ENCODE measurements at places on chromosomes 4 and X.

GRCh38 chr4:119664168-119664907, 35.7 kb upstream of the PDE5A start:
- no peak for DNase-seq

DNA sequence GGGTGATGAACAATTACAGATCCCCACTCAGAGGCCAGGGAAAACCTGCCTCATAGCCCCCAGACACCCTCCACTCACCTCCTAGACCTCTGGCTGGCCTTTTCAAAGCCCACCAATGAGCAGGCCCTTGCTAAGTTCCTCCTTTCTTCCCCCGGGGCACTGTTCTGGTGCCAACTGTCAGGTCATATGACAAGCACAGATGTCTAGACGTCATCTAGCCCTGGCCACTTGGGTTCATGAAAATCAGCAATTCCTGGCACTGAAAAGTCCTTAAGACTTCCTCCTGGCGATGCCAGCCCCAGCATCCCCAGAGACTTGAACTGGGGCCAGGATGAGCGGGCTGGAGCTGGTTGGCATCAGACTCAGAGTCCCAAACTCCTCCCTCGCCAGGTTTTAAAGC, 115.6 kb upstream of the NALF2 start:
- DNase-seq, result no peak

GRCh38 chr4:82753725-82754410, 44.7 kb downstream of the SCD5 start:
- DNase-seq, result no peak

DNA sequence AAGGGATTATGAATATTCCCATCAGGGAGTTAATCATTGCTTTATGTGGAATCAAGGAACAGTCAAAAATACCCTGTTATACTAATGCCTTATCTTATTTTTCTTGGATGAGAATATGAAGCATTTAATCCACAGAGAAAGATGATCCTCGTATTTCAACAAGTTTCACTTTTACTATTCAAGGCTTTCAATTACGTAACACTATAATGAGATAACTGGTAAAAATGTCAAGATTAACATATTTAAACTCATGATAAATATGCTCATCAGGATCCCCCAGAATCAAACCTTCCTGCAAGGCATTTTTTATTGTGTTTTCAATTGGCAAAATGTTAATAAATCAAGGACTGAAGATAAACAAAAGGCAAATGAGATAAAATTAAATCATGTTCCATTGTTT, 5.1 kb downstream of the ZXDA start:
- DNase-seq, result no peak

- DNase-seq, result no peak
These were observed 29.5 kb downstream of the EGFL6 start for GRCh38 chrX:13598877-13599276.

DNA sequence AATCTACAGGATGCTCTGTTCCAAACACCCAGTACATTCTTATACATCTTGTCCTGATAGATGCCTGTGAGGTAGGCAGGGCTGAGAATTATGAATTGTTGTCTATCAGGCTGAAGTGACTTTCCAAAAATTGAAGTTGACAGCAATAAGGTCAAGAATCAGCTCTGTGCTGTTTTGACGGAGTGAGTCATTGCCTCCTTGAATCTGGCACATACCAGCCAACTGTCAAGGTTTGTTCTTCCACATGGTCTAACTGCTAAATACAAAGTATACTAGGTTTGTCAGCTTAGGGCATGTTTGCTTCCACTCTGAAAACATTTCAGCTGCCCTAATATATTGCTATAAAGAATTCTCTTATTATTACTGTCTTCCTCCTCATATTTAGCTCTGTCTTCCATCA, 32.3 kb downstream of the SH3RF1 start:
- no peak for DNase-seq

GRCh38 chr4:141914746-141915145, 278.4 kb downstream of the IL15 start:
- DNase-seq, result no peak

DNA sequence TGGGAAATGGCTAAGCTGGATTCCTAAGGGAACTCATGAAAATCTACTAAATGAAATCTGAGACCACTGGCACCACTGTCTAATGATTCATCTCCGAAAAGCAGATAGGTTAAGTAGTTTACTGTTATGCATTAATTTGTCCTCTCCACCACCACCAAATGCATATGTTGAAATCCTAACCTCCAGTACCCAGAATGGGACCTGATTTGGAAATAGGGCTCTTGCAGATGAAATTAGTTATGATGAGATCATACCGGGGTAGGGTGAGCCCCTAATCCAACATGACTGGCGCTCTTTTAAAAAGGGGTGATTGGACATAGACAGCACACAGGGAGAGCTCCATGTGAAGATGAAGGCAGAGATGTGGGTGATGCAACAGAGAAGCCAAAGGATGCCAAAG, 124.9 kb upstream of the GUCY1A1 start:
- DNase-seq, result no peak

DNA sequence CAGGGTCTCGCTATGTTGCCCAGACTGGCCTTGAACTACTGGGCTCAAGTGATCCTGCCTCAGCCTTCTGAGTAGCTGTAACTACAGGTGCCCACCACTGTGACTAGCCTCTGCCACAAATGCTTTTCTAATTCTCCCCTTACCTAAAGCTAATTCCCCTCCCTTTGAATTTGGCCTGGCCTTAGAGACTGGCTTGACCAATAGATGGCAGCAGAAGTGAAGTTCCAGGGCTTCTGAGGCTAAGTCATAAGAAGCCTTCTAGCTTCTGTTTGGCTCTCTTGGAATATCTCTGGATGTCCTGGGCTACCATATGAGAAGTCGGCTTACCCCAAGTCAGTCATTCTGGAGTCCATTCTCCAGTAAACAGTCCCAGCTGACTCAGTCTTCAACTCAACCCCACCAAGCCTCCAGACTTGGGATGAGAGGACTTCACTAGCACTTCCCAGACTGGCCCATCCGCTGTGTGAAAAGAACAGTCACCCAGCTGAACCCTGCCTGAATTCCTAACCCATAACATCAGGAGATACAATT, 61.0 kb downstream of the HPRT1 start:
- DNase-seq, result peak; percentile 76

DNA sequence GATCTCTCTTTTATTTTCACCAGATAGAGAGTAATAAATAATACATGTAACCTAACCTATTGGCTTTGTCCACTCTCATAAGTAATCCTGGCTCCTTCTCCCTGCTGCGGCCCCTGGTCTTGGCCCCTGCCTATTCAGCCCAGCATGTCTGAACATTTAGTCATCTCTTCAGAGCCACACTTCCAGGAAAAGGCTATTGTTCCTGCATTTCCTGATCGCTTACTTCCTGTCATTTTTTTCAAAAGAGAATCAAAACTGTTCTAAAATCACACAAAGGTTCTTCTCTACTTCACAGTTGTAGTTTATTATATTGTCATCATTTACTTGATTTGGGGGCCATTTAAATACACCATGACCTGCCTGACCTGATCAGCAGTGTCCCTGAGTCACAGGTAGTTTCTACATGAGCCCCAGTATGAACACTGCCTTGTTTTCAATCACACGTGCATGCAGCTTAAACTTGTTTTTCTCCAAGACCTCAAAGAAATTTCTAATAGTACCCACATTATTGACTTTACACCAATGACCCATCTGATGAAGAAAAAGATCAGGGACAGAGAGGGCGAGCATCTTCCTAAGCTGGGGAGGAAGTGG, 47.4 kb upstream of the KDR start:
- DNase-seq, result no peak

DNA sequence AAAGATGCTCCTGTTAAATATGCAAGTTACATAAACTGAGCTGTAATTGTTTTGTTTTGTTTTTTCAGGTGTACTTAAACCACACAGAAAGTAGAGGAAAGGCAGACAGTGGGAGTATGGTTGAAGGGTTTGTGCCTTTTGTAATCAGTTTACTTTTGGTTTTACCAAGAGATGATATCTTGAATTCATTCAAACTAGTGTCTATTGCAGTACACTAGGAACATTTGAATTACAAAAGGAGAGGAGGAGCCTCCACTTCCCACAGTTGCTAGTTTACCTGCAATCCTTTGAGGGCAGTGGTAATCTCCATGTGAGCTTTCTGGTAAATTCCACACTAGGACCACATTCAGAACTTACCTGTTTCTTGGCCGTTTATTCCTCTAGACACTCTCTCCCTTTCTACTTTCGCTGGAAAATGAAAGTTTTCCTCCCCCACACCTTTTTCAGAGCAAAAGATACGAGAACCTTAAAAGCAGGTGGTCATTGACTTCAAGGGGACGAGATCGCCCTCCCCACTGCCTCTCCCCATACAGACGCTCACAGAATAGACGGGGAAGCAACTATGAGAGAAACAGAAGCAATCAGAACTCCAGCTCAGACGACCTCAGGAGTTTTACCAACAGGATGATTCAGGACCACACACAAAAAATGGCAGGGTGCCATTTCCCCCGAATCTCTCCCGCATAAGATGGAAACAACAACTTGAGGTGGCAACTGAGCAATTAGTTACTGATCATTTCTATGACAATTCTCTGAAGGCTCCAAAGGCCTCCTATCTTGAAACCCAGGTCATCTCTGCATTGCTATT, 3.3 kb downstream of the RBM47 start:
- DNase-seq, result no peak

- no peak for DNase-seq
These were observed 211.6 kb downstream of the ADAM29 start for GRCh38 chr4:175129797-175130196.

- no peak for DNase-seq
These were observed 88.5 kb downstream of the HADH start for GRCh38 chr4:108078024-108078733.

GRCh38 chr4:168549143-168549542, 52.3 kb downstream of the PALLD start:
- no peak for DNase-seq

GRCh38 chr4:185958094-185958747, 110.7 kb upstream of the TLR3 start:
- no peak for DNase-seq

DNA sequence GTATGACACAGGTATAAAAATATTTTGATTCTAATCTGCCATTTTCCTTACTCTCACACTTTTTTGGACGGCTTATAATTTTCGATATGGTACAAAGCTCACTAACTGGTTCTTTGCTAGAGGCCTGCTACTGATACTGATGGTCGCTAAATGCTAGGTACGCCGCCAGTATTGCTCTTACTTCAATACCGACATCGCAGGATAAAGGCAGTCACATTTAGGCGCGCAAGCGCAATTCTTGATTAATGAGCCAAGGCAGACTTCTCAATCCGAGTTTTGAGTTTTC, 557 bp upstream of the USP38 start:
- DNase-seq, result no peak

- no peak for DNase-seq
These were observed 379.6 kb downstream of the FAM133A start for GRCh38 chrX:94053575-94053974.

DNA sequence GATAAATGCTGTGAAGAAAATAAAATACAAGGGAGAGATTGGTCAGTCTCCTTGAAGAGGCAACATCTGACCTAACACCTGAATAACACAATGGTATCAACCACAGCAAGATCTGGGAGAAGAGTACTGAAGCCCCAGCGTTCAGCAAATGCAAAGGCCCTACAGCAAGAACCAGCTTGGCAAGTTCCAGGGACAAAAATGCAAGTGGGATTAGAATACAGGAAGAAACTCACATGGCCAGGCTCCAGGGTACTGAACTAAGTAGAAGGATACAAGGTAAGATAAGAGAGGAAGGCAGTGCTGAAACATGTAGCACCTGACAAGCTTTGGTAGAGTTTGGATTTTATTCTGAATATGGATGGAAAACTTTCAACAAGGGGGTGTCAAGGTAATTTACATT, 3.6 kb downstream of the SMIM14 start:
- peak; percentile 40 for DNase-seq

- no peak for DNase-seq
These were observed 168.6 kb downstream of the COX18 start for GRCh38 chr4:72900952-72901351.

- peak; percentile 28 for DNase-seq
These were observed 129.5 kb downstream of the ZIC3 start for GRCh38 chrX:137695417-137695816.

GRCh38 chrX:153645151-153645550, 1.9 kb upstream of the DUSP9 start:
- DNase-seq, result peak; percentile 37

GRCh38 chr4:3269991-3270611, 21.1 kb downstream of the MSANTD1 start:
- peak; percentile 43 for DNase-seq

- DNase-seq, result peak; percentile 32
These were observed 213.8 kb upstream of the LDB2 start for GRCh38 chr4:17112292-17112659.

DNA sequence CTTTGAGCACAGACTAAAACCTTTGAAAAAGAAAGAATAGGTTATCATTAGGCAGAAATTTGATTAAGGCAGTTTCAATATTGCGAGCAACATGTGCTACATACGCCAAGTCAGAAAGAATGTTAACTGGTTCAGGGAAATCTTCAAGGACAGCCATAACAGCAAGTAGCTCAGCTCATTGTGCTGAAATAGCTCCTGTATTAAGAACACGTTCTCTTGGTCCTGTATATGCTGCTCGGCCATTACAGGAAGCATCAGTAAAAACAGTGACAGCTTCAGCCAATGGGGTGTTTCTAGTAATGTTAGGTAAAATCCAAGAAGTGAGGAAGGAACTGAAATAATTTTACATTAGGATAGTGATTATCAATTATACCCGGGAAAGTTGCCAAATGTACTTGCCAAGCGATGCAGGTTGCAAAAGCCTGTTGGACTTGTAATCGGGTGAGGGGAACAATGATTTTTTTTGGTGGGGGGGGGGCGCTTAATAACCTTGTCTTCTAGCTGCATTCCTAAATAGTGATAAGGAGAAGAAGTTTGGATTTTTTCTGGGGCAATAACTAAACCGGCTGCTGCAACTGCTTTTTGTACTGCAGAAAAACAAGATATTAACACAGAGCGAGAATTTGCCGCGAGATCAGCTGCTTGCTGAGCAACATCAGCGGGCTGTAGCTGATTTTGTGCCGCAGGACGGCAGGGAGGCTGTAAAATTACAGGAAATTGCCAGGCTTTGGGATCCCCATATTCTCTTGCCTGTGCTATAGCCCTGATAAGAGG, 49.4 kb upstream of the RASSF6 start:
- DNase-seq, result no peak

GRCh38 chrX:131816551-131817136, 206.5 kb upstream of the STK26 start:
- no peak for DNase-seq

DNA sequence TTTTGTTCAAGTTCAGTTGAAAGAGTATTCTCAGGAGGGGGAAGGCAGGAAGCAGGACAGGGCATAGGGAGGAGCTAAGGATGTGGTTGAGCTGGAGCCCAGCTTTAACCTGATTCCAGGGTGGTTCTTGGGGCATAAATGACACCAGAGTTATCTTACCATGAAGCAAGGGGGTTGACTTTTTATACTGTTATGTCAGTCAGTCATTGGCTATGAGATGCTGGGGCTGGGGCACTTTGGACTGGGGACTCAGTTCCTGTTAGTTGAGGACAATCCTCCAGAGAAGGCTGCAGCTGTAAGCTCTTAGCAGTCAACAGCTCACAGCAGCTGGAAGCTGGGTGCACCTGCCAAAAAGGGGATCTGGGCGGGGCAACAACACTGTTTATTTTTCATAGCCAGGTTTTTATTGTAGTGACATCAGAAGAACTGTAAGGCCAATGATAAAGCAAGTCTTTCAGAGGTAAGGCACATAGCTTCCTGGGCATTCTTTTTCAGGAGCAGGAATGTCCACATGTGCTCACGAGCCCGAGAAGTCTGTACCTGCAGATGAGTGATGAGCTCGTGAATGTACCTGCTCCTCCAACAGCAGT, 78.5 kb downstream of the MID1IP1 start:
- no peak for DNase-seq
